Nasal cavity respiratory epithelium epithelial cell of viscerocranial mucosa (primary cell): ENCODE measurements at places on chromosomes 1 and 21. TPM values are rescaled to one million over a fixed set of nuclear protein-coding genes. Genes with fewer than 3 reads are reported as not detected.

The FMN2 gene
- not detected in 2 replicates for total RNA-seq

The ERG gene
- under 0.01 and 0.78 TPM in 2 replicates for total RNA-seq

The RNU1-2 gene
- total RNA-seq: under 0.01 TPM in 2 replicates

The RPE65 gene
- total RNA-seq: under 0.01 TPM in 1 of 2 replicates, not detected in the other

The PCAT6 gene
- 0.68 and 1.1 TPM in 2 replicates for total RNA-seq

The FAM177B gene
- total RNA-seq: not detected in 2 replicates

The VHLL gene
- total RNA-seq: 0.57 TPM in 1 of 2 replicates, not detected in the other

The LCE1C gene
- 0.34 TPM in 1 of 2 replicates, not detected in the other for total RNA-seq

The LAD1 gene
- total RNA-seq: 155 and 157 TPM in 2 replicates

The ITLN2 gene
- 0.21 TPM in 1 of 2 replicates, not detected in the other for total RNA-seq

The CD5L gene
- not detected in 2 replicates for total RNA-seq

The ITPKB gene
- 1.7 and 8.8 TPM in 2 replicates for total RNA-seq
